ENCODE measurements at places on chromosomes 1 and 21.

GRCh38 chr1:64392109-64392508 is 77.8 kb upstream of the CACHD1 start:
- no peak for DNase-seq

GRCh38 chr21:18218331-18218730 is 26.3 kb upstream of the CHODL start:
- no peak for DNase-seq

- peak; percentile 76 for DNase-seq
These were observed 58.1 kb downstream of the PRKCZ start for GRCh38 chr1:2108213-2108876.

GRCh38 chr1:178091986-178092745 is 1.7 kb upstream of the RASAL2 start:
- DNase-seq, result no peak

DNA sequence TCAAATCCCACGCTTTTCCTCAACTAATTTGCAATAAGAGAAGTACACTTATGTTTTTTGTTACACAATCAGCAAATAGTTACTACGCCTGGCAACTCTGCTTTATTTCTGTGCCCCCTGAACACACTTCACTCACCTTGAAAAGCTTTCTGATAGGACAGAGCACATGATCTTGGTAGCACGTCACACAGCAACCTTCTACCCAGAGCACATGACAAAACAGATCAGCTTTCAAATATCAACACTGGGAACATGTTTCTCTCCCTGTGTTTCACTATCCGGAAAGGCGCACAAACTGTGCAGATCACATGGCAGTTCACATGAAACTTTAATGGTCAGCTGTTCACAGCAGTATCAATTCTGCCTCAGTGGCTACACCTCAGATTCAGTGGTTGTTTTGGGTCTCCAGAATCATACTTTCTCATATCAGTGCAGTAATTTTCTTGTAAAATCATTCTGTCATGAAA is 2.2 kb downstream of the SLC19A2 start:
- DNase-seq, result peak; percentile 24

All from cerebellar cortex (tissue), 1 donor.